ENCODE measurements at places on chromosomes 3 and 15.

DNA sequence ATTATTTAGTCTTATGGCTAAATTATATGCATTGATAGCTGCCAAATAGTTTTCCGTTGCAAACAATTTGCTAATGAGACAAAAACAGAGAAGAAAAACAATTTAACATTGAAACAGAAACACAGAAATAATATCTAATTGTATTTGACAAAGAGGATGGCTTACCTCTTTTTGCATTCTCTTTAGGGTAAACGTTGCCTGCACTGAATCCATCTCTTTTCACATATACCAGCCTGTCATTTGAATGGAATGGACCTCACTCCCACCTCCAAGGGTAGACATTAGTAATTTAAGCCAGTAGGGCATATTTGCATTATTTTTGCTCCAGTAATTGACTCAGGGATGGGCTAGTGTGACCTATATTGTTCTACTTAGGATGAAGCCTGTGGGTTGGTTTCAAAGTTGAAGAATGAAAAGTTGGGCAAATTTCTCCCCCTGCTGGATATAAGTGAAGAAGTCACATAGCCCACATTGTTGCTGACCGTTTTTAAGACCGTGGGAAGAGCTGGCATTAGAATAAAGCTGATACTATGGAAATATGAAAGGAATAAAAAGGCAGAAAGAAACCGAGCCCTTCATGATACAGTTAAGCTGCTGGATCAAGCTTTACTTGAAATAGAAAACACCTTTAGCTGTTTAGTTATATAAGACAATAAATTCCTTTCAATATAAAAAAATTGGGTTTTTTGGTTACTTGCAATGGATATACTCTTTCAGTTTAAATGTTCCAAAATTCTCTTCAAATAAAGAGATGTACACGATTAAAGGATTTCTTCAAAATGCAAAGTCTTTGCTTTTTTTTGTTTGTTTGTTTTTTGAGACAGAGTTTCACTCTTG, 26.9 kb downstream of the PIERCE2 start:
- DNase-seq: peak; percentile 52

- DNase-seq: no peak
Measured at GRCh38 chr3:66484106-66484844, 16.5 kb downstream of the LRIG1 start.

DNA sequence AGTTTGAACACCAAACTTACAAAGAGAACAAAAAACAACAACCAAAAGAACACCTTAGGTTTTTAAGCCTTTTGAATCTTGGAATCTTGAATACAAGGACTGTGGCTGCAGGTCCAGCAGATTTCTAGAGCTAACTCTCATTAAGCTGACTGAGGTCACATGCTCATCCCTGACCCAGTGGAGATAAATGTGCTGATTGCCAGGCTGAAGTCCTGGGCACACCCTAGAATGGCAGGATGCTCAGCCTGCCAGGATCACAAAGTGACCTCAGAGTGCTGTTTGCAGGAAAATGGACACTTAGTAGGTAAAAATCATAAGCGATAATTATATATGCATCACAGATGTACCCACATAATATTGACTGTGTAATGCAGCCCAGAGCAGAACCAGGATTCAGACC, 245.3 kb upstream of the NR2E3 start:
- DNase-seq: no peak

- DNase-seq: no peak
Measured at GRCh38 chr15:26772154-26773066, at the start of gene GABRB3. TSS of gene GABRB3 (minus strand) at chr15:26773066.

- DNase-seq: peak; percentile 20
Measured at GRCh38 chr15:55884223-55884622, 109.2 kb downstream of the NEDD4 start.

DNA sequence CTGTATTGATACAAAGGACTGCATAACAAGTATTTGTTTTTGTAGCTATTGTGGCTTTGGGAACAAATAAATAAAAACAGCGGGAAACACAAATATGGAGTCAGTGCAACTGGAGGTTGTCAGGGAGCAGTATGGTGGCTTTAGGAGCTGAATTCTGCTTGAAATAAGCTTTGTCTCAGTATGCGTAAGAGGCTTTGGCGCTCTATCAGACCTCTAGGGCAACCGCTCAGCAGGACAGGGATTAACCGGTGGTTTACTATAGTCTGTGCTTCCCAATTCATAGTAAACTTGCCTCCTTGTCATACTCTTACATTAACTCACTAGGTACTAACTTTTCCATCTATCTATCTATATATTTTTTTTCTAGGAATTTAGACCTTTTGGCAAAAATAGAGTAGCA, 104.6 kb downstream of the ZIC1 start:
- no peak for DNase-seq

- DNase-seq: peak; percentile 3
Measured at GRCh38 chr3:99240700-99241099, 339.2 kb upstream of the DCBLD2 start.

DNA sequence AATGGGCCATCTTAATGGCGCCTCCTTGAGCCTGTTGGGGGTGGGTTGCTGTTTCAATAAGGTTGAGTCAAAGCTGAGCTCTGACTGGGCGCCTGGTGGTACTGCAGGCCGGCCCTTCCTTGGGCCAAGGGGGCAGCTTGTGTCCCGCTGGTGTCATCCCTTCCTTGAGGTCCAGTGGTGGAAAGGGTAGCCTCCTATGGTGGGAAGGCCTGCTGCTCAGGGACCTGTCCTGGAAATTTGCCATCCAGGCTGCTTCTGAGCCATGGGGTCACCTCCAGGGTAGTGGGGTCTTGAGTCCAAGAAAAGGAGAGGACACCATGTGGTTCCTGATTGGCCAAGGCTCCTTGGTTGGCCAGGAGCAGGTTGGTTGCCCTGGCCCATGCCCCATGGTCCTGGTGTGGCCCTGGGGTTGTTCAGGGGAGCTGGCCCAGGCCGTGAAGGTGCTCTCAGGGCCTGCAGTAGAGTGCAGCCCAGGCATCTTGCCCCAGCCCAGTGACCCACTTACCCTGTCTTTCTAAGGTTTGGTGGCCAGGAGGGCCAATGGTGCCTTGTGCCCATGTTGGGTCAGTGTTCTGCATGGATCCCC, 188.7 kb downstream of the UBE3A start:
- no peak for DNase-seq

DNA sequence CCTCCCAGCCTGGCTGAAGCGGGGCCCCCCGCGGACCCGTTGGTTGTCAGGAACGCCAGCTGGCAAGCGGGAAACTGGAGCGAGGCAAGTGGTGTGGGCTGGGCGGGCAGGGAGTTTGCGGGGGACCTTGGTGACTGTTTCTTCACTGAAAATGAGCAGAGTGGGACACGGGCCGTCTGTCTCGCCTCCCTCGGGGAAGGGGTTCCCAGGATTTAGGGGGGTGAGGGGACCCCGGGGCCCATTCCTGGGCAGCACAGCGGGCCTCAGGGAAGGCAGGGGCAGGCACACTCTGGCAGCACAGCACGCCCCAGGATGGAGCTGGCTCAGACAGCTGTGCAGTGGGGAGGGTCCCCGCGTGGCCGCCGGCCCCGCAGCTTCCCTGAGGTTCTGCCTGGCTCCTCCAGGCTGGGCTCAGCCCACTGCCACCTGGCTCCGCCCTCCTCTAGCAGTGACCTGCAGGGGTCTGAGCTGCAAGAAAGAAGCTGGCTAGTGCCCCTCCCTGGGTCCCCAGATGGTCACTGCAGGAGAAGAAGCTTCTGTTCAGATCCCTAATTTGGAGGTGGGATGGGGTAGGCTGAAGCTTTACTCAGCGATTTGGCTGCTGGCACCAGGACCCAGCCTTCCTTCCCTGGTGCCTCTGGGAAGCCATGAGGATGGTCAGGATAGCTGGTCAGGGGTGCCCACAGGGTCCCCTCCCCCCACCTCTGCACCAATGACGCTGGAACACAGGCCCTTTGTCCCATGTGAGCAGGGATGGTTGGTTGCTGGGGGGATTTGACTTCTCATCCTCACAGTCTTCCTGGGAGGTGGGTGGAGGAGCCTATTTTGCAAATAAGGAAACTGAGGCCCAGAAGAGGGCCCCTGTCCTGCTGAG, 90.4 kb downstream of the TBC1D2B start:
- no peak for DNase-seq

DNA sequence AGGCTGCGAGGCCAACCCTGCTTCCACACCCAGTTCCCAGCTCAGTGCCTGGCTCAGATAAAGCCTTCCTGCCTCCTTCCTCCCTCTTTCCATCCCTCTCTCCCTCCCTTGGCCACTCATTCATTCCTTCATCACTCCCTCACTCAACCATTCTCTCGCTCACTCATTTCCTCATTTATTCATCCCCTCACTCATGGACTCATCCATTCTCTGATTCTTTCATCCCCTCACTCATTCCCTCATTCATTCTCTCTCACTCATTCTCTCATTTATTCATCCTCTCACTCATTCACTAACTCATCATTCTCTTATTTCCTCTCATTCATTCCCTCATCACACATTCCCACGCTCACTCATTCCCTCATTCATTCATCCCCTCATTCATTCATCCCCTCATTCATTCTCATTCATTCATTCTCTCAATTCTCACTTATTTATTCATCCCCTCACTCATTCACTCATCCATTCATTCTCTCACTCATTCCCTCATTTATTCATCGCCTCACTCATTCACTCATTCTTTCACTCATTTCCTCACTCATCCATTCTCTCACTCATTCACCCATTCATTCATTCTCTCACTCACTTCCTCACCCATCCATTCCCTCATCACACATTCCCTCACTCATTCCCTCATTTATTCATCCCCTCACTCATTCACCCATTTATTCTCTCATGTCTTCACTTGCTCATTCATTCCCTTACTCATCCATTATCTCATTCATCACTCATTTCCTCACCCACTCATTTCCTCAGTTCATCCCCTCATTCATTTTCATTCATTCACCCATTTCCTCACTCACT, 13.2 kb downstream of the ABTB1 start:
- no peak for DNase-seq

- DNase-seq: peak; percentile 66
Measured at GRCh38 chr3:152466784-152467183, 198.1 kb downstream of the MBNL1 start.

- DNase-seq: no peak
Measured at GRCh38 chr15:33198541-33198940, 4.0 kb upstream of the FMN1 start.

DNA sequence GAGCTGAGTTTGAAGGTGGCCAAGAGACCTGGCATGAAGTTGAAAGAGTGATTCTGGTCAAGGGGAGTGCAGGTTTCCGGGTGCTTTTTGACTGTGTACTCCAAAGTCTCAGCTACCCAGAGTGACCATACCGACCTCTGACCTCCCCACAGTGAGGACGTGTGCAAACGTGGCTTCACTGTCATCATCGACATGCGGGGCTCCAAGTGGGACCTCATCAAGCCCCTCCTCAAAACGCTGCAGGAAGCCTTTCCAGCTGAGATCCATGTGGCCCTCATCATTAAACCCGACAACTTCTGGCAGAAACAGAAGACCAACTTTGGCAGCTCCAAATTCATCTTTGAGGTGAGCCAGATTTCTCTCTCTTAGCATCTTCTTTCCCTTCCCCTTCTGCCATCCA, 272.4 kb upstream of the ROPN1 start:
- no peak for DNase-seq

DNA sequence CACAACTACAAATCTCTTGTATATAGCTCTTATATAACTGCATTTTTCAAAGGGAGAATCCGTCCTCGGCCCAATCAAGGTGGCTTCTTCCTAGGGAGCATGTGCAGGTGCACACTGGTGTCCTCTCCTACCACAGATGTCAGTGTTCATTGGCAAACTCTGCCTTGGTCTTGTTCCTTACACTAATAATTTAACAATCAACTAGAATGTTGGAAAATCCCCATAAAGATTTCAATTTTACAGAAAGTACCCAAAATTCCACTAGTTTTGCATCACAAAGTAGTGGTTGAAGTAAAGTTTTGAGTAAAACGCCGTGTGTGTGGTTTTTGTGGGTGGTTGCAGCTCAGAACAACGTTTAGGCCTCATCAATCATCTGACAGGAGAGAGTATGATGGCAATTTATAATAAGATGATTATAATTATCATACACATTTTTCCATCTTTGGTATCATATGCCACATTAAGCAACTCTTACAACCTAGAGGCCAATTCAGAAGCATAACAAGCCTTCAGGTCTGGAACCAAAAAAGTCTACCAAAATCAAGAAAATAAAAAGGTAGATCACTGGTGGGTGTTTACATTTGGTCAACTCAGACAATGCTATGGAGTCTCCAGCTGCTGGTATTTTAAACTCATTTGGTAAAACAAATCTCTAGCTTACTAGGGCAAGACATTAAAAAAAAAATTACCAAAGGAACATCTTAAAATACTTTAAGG, 128.9 kb upstream of the BHLHE40 start:
- no peak for DNase-seq

DNA sequence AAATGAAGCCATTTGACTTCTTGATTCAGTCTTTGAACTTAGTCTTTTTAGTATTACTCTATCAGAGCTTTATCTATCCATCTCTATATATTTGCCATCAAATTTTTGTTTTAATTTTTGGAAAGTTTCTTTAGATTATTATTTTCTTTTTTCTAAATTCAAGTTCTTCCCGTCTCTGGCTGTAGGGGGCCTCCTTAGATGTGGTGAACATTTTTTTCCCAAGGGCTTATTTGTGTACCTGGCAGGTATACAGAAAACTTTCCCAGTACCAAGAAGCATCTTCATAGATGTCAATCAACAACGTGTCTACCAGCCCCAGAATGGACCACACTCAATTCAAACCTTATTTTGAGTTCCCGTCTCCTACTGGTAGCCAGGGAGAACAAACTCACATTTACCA, 486.8 kb upstream of the CNTN4 start:
- DNase-seq: no peak

- DNase-seq: peak; percentile 5
Measured at GRCh38 chr3:31946484-31947081, 34.5 kb downstream of the OSBPL10 start.

DNA sequence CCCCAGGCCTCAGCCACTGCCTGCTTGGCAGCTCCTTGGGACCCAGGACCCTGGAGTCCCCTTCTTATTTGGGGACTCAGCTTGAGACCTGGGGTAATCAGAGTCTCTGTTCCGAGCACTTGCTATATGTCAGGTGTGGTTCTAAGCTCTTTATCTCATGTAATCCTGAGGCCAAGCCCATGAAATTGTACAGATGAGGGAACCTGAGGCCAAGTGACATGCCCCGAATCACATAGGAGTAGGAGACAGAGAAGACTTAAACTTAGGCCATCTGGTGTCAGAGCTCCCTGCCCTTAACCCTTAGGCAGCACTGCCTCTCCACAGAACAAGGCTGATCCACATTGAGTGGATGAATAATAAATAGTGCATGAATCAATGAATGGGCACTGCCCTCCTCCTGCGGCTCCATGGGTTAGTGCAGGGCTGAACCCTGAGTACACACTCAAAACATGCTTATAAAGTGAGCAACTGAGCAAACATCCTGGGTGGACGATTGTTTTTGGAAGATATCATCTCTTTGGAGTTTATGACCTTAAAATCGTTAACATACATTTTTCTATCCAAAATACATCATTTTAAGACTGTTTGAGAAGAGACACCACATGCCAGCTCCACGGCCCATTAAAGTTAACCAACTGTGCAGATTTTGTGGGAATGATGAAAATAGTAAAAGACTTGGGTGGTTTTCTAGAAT, 33.2 kb upstream of the IQSEC1 start:
- no peak for DNase-seq

- DNase-seq: no peak
Measured at GRCh38 chr3:51916418-51916817, 13.3 kb upstream of the IQCF1 start.

- DNase-seq: peak; percentile 35
Measured at GRCh38 chr3:190077395-190078045, 43.2 kb downstream of the P3H2 start.

GRCh38 chr3:120678984-120679383, 3.1 kb downstream of the HGD start:
- no peak for DNase-seq

Measured in fibroblast of skin of right biceps (primary cell).